Memory B cell (primary cell): ENCODE measurements at places on chromosomes 6 and 20.

- no peak for DNase-seq
These were observed 13.5 kb downstream of the TTPAL start for GRCh38 chr20:44489223-44489622.

DNA sequence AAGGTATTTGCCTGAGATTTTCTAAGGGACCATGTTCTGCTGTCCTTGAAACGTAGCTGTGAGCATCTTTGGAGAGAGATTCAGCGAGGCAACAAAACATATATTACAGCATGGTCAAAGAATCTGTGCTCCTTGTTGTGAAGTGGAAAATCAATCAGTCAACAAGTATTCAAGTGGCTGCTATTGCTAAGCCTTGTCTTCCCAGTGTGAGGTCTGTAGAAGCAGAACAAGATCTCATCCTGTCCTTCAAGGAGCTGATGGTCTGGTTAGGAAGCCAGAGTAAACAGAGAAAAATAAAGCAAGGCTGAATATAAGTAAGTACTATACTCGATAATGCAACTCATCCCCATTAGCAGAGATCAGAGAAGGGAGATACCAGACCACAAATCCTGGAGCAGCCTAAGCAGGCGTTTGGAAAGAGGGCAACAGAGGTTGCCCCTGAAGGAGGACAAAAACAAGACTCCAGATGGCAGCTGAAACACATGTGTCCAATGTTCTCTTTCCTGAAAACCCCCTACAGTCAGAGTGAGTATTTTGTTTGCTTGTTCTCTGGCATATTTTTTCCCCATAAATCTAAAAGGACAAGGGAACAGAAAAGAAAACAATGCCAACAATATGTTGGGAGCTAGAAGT lies 392.0 kb downstream of the SYNE1 start:
- no peak for DNase-seq

DNA sequence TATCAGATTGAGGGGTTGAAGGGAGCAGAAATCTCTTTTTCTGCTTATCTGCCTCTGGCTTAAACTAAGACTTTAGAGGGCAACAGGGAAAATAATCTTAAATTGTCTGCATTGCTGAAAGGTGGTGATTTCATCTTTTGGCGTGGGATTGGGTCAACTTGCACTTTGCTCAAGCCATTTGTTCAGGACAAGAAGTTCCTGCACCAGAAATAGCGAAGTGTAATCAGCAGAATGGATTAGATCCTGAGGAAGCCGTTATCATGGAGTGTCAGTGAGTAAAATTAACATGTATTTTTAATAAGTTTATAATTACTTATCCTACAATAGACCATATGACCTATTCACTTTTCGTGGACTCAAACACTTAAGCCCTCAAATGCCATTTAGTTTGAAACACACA lies 249.3 kb downstream of the CD83 start:
- no peak for DNase-seq

DNA sequence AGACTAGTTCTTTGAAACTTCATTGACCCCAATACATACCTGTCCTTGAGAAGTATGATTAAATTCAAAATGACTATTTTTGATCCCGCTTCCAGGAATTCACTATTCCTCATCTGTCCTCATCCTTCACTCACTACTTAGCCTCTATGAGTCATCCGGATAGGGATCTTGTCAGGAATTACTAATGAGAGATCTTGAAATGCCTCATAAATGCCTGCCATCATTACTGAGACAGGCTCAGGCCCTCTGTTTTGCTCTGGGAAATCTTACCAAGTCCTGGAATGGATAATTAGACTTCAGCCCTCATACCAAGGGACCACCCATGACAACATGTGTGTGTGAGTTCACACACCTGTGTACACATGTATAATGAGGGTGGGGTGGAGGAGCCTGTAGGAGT lies 2.8 kb upstream of the CYP24A1 start:
- no peak for DNase-seq

DNA sequence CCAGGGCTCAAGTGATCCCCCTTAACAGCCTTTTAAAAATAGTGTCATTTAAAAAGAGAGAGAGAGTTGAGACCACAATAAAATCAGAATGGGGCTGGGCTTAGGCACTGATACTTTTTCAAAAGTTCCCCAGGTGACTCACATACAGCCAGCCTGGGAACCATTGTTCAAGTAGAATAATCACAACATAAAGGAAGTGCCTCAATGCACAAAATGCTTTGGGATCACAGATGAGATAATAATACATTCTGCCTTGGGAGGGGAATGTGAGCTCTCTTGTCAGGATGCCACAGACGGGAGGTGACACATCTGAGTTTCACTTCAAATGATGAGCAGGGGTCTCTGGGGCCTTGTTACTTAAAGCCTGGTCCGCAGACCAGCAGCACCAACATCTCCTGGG lies 34.0 kb upstream of the GABRR1 start:
- no peak for DNase-seq

GRCh38 chr6:52063584-52064344 lies 23.6 kb downstream of the PKHD1 start:
- DNase-seq: peak; percentile 25

DNA sequence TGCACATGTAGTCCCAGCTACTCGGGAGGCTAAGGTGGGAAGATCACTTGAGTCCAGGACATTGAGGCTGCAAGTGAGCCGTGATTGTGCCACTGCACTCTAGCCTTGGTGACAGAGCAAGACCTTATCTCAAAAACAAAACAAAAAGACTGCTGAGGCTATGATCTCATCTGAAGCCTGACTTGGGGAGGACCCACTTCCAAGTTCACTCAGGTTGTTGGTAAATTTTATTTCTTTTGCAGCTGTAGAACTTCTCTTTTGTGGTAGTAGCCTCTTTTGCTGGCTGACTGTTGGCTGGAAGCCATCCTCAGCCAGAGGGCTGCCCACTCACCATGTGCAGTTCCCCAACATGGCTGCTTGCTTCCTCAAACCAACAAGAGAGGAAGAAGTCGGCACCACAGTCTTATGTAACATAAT lies 36.8 kb upstream of the ME1 start:
- DNase-seq: no peak

- DNase-seq: no peak
These were observed 58.7 kb upstream of the TGM3 start for GRCh38 chr20:2237059-2237458.

- no peak for DNase-seq
These were observed 27.8 kb upstream of the APMAP start for GRCh38 chr20:25020345-25020744.

GRCh38 chr20:47456952-47457724 lies 44.5 kb upstream of the NCOA3 start:
- no peak for DNase-seq

GRCh38 chr20:38497246-38497935 lies 24.7 kb downstream of the RALGAPB start:
- no peak for DNase-seq

GRCh38 chr20:32877507-32877906 lies 18.8 kb downstream of the EFCAB8 start:
- DNase-seq: no peak

DNA sequence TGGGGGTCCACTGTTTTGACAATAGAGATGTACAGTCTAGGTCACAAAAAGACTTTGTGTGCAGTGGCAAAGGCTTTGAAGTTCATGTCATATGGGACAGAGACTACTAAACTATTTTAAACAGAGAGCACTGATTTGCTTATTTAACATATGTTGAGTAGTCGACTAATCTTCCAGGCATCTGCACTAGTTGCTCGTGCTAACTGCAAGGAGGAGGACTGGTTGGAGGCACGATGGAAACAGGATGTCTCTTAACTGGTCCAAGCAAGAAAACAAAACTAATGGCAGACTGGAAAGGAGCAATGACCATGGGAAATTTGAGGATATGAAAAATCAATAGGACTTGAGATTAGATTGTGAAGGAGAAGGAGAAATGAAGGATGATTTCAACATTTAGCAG lies 28.5 kb upstream of the ERVFRD-1 start:
- no peak for DNase-seq

DNA sequence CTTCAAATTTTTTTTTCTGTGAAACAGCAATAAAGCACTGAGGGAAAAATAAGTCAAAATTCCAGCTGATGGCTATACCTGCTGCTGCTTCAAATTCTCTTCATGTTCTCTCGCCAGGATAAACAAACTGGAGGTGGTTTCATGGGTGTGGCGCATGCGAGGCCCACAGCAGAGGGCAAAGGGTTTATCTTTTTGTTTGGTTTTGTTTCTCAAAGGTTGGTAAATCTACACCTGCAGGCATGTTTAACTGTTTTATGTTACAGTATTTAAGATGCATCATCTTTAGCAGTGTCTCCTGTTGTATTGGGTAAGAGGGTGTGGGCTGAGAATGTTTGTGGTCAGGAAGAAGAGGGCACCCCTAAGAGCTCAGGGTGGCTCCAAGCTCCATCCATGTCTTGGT lies 342.2 kb downstream of the CDH26 start:
- no peak for DNase-seq

DNA sequence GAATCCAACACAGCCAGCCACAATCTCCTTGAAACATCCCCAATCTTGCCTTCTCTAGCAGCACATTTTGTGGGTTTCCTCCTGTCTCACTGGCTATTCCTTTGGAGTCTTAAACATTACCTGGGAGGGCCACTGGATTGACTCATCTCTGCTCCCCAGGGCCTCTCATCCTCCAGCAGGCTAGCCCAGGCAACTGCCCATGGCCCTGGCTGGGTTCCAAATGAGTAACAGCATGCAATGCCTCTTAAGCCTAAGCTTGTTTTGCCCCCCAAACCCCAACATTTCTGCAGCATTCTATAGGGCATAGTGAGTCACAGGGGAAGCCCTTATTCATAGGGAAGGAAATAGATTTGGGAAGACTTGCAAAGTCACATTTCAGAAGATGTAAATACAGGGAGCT lies 204.9 kb downstream of the FOXA2 start:
- no peak for DNase-seq

GRCh38 chr6:14948586-14949245 lies 297.2 kb upstream of the JARID2 start:
- DNase-seq: no peak

- no peak for DNase-seq
These were observed 64.9 kb upstream of the SALL4 start for GRCh38 chr20:51867251-51867650.

- no peak for DNase-seq
These were observed 32.9 kb downstream of the JAG1 start for GRCh38 chr20:10640897-10641296.

DNA sequence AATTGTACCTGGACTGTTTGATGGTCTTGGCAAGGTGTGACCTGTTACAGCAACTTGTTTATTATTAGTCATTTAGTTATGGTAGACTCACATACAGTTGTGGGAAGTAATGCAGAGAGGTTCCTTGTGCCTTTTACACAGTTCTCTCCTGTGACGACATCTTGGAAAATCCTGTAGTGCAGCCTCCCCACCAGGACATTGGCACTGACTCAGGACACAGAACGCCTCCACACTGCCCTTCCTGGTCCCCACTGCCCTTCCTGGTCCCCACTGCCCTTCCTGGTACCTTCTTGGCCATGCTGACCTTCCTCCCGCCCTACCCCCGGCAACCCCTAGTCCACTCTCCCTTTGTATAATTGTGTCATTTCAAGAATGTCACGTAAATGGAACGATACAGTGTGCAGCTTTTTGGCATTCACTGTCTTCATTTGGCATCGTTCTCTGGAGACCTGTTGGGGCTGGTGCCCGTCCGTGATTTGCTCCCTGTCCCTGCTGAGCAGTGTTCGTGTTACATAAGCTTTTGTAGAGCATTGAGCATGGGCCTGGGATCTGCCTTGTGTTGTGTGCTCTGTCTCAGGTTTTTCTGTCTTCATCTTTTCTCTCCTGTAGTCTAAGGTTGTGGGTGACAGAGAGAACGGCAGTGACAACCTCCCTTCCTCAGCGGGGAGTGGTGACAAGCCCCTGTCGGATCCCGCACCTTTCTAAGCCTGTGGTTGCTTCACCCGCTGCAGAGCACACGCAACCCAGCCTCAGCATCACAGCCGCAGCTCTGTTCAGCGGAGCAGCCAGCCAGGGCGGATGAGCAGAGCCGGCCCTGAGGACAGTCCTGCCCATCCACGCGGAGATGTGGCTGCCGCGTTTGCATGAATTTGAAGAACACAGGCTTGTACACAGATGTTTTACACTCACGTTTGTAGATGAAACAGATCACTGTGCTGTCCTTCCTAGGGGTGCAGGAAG lies 5.4 kb upstream of the DNAJC5 start:
- no peak for DNase-seq

GRCh38 chr6:30759575-30760239 lies 15.4 kb upstream of the IER3 start:
- no peak for DNase-seq

DNA sequence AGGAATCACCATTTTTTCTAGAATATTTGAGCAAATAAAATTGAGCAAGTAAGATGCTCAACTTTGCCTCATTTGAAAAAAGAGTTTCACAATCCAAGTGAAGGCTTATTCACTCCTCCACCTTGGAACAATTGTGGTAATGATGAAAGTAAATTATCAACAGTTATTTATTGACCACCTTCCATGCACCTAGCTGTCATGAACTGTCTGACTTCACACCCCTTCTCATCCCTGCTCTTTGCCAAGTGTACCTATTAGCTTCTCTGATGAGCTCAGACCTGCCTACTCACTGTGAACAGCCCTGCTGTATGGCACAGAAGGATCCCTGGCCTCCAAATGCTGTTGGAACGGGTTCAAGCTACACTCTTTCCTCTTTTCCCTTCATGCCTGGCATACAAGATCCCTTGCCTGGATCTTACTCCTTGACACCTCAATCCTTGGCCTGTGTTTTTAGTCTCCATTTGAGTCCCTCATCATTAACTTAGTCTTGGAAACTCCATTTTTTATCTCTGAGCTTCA lies 99.0 kb upstream of the PREP start:
- DNase-seq: no peak

DNA sequence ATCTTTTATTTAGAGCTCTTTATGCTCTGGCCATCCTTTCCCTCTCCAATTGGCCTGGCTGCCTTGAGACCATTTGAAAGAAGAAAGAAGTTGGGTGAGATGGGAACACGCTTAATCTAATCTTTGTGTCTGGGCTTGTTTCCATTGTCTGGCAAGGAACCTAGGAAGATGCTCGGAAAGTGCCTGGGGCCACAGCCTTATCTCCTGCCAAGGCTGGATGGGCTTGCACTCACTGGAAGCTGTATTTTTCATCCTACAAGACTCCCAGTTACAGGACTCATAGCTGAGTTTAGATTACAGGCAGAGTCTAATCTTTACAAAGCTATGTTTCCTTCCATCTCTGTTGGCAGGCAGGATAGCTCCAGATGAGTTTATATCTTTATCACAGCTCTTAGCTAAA lies 33.1 kb upstream of the CDYL start:
- DNase-seq: no peak
